Transverse colon (tissue), 4 donors: ENCODE measurements at places on chromosomes 7 and 10.
A peak's percentile ranks its signal among the peaks of the same experiment; 100 is the strongest.

DNA sequence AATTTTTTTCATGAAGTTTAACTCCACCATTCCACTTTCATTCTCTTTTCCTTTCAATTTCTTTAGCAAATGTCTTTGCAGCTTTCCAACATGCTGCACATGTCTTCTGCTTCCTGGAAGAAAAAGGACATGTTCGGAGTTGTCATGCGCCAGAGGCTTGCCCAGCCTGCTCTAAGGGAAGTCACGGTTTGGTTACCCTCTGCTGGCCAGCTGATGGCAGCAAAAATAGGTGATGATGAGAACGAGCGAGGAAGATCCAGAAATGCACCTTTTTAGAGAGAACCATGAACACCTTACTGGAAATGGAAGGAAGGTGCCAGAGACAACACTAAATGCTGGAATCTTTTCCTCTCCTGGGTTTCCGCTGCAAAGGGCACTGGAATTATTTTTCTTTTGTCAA lies 4.9 kb upstream of the ZSCAN21 start:
- DNase-seq = peak; percentile 52

DNA sequence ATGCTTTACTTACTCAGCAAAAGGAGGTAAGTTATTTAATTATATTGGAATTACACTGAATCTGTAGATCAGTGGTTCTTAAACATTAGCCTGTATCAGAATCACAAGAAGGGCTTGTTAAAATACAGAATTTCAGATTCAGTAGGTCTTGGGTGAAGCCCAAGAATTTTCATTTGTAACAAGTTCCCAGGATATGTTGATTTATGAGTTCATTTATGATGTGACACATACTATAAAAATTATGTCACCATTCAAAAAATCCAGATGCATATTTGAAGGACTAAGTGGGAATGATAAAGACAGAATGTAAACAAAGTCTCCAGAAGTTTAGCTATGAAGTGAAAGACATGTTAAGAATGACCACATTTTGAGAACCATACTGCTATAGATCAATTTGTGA lies 52.3 kb downstream of the HECTD2 start:
- no peak for DNase-seq

DNA sequence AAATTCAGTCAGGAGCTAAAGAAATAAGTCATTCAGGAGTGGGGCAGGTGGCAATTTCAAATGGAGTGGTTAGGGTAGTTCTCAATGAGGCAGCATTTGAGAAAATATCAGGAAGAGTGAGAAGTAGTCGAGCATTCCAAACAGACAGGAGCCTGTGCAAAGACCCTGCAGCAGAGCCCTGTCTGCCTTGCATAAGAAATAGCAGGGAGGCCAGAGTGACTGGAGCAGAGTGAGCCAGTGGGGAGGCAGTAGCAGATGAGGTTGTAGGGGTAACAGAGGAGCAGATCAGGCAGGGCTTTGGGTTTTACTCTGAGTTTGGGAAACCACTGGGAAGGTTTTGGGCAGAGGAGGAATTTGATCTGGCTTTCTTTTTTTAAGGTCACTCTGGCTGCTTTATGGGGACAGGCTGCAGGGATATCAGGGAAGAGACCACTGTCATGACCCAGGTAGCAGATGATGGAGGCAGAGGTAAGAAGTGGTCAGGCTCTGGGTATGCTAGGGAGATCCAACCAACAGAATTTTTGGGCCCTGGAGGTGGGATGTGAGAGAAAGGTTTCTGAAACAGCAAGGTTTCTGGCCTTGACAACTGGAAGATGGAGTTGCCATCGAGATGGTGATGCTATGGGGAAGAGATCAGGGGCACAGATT lies 1.3 kb upstream of the BLVRA start:
- DNase-seq = no peak

GRCh38 chr7:106313966-106314365 lies 29.2 kb upstream of the NAMPT start:
- DNase-seq = no peak

GRCh38 chr7:148882841-148883265 lies 1.2 kb downstream of the EZH2 start:
- DNase-seq = no peak

DNA sequence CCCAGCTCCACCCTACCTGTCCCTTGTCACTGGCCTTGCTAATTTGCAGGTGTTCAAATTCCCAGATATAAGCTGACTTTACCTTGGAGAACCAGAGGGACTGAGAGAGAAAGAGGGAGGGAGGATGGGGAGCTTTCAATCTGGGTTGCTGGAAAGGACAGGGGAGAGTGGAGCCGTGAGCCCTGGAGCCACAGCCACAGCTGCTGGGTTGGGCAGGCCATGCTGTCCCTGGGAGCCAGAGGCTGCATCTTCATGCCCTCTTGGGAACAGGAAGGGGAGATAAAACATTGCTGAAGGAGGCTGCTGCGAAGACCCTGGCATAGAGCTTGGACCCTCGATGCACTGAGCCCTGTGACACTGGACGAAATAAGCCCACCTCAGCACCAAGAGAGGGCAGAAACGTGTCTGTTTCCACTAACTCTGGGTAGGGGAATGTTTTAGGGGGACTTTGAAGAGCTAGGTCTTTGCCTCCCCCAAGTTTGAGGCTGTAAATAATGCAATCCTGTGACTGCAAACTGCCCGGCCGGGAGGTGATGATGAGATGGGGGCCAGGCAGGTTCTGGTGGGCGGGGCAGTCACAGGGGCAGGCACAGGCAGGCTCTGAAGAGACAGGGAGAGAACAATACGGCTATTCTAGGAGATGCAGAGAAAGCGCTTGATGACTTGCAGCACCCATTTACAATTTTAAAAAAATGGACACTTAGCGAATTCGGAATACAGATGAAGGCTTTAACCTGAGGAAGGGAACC lies 5.8 kb upstream of the JAKMIP3 start:
- DNase-seq = no peak

DNA sequence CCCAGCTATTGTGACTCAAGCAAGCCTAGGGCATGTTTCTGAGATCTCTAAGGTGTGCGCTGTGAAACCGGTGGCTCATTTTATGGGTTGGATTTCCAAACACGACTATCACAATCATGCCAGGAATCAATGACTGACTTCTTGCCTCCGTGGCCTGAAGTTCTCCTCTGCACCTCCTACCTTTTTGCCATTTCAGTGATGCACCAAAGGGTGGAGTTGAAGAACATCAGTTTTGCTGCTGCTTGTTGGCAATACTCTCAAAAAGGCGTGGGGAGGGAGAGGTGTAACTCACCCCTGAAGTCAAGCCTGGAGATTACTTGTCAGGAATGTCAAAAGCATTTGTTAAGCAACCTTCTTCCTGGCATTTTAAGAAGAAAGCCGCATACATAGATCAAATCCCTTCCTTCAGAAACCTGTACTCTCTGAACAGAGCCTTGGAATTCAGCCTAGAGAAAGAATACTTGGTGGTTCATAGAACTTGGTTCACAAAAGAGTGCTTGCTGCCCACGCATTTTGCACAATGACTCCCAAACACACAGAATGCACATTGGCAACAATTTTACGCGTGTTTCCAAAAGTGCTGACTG lies 41.0 kb downstream of the KIAA1217 start:
- no peak for DNase-seq

- no peak for DNase-seq
Observed at GRCh38 chr10:34015700-34016099, 681.2 kb upstream of the NRP1 start.

DNA sequence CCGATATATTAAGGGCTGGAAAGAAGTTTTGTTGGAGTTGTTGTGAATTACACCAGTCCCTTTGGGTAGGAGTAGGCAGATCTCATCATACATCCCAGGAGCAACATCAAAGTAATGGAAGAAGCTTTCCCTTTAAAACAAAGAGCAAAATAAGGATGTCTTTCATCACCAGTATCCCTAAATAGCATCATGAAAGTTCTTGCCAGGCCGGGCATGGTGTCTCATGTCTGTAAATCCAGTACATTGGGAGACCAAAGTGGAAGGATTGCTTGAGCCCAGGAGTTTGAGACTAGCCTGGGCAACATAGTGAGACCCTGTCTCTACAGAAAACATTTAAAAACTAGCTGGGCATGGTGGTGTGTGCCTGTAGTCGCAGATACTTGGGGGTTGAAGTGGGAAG lies 38.7 kb downstream of the LRRC20 start:
- DNase-seq = no peak

DNA sequence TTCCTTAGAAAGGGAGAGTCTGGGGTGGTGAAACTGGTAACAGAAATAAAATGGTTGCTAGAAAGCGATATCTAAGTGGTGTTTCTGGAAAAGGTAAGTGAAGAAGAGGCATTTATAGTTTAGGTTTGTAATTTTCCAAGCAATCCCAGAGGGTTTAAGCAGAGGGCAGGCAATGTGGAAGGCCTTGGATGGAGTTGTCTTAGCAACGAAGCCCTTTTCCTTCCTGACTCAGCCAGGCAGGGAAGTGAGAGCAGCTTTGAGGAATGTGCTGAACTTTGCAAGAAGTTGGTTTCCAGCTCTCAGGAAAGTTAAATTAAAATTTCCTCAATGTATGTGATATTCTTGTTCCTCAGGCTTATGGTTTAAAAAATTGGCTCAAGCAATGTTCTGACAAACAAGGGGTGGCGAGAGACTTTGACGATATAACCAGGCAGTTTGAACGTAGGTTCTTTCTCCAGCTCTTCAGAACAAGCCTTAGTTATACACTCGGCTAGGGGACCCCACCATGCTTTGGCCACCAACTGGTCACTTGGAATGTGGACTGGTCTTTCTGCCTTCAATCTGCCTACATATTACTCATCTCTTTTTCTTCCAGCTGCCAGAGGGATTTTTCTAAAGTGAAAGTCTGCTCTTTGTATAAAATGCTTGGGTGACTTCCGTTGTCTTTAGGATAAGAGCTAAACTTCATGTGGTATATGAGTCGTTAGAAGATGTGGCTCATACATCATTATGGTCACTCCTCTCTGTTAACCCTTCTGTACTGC lies 66.9 kb upstream of the SLC25A13 start:
- no peak for DNase-seq

GRCh38 chr10:79044846-79045245 lies 23.9 kb upstream of the ZMIZ1 start:
- DNase-seq = no peak

GRCh38 chr10:99562631-99563030 lies 29.9 kb downstream of the NKX2-3 start:
- no peak for DNase-seq

- no peak for DNase-seq
Observed at GRCh38 chr7:16084370-16084769, 337.0 kb downstream of the CRPPA start.

DNA sequence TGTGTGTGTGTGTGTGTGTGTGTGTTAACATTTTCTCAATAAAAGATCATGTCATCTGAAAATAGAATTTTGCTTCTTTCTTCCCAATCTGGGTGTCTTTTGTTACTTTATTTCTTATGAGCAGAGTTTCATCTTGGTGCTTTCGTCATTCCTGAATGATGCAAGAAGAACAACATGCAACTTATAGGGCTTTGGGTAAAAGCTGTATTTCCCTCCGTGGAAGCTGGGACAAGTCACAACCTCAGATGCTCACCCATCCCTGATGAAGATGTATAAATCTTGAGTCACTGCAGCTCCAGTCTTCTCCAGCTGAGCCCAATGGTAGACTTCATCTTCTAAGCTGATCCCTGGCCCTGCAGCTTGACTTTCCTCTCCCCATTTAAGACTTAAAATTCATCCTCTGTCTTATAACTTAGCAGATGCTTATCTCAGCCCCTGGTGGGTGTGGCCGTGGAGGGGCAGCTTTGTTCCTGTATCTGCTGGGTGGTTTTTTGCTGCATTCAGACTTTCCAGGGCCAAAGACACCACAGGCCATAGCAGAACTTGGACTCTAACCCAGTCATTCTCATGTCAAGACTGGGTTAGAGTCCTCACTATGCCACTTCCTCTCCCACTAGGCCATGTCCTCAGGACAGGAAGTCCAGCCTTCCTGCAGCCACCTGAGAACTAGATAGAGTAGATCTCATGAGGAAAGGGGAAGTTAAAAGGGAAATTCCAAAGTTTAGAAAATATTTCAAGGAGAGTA lies 356.4 kb downstream of the TNS3 start:
- no peak for DNase-seq

- DNase-seq = no peak
Observed at GRCh38 chr7:41117431-41117830, 585.5 kb downstream of the INHBA start.

DNA sequence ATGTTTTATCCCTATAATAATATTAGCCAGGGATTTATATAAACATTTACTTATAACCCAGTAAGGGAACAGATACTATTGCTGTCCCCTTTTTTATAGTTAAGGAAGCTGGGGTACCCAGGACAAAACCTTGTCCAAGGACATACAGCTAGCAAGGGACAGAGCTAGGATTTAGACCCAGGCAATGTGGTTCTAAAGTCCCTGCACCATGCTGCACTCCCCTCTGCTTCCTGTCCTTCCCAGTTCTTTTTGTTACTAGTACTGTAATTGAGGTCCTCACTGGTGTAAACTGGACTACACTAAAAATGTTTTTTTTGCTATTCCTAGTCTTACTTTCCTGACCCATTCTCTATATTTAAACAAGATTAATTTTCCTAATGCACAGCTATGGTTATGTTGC lies 16.6 kb downstream of the KLHDC10 start:
- DNase-seq = no peak

DNA sequence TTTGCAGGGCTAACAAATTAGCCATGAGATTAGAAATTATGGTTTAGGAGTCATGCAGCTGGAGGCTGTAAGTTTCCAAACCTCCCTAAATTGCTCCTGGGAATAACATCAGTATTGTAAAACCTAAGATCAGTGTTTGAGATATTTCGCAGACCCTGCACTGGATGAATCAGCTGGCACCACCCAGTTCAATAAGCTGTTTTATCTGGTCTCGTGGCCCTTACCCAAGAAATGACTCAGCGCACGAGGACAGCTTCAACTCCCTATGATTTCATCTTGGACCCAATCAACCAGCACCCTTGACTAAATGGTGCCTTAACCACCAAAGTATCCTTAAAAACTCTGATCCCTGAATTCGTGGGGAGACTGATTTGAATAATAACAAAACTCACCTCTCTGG lies 482.0 kb upstream of the PCDH15 start:
- DNase-seq = no peak

- no peak for DNase-seq
Observed at GRCh38 chr7:12458520-12459131, 55.0 kb upstream of the VWDE start.

DNA sequence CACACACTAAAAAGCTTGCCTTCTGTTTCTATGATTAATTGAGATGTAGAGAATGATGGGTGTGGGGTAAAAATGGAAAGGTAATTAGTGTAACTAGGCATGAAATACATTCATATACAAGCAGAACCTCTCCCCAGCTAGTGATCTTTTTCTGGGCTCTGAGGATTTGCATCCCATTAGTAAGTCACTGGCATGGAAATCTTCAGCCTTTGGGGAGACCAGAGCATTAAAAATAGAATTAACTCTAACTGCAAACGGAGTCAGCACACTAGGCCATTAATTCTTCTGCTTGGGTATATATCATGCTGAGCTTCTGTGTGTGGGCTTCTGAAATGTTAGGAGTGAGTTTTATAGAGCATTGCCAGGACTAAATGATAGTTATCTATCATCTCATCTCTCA lies 128.9 kb downstream of the HDAC9 start:
- no peak for DNase-seq

GRCh38 chr7:36265680-36266079 lies 112.6 kb downstream of the EEPD1 start:
- no peak for DNase-seq

DNA sequence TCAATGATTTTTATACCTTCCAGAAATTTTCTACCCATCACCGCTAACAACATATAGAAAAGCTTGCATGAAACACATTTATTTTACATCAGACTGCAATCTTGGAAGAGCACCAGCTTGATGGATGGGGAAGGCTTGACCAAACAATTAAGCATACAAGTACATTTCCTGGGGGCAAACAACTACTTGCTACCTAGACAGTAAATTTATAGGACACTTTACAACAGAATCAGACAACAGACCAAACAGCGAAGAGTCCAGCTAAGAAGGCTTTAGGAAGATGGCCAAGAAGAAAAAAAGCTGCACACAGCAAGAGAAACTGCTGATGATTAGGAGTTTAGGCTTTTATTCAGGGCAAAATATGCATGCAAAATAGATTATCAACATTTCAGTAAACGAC lies 8.0 kb downstream of the AASS start:
- no peak for DNase-seq
